Activated CD4-positive, CD25-positive, alpha-beta regulatory T cell treated with anti-CD3 and anti-CD28 coated beads, Interleukin-2, amount 50 U/mL, for 24 hours (primary cell): ENCODE measurements at places on chromosomes 1 and 21.

DNA sequence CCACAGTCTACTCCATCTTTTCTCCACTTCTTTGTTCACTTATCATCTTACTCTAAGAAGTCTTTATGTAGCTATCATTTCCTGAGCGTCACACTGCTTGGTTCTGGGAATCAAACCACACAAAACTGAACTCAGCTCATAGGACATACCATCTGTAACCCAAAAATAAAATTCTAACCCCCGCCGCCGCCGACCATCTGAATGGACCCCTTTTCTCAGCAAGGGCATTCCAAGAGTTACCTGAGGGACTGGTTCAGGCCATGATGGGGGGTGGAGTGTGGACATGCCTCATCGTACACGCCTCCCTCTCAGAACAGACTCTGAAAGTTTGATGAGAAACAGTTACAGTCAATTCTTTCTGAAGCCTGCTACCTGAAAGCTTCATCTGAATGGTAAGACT is 12.6 kb upstream of the CHI3L2 start:
- ATAC-seq: peak; percentile 39

DNA sequence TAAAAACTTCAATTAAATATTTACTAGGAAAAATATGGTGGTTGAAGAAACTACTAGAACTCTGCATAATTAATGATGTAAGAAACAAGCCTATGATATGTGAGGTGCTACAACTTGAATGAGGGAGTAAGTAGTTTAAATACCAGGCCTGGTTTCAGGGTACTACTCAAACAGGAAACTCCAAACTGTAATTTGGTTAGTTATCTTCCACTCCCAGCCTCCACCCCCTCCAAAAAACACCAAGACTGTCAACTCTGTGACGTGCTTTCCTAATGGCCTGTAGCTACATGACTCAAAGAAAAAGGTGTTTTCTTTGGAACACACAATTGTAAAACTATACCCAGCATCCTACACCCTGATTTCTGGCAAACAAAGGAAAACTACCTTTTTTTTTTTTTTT is 55.9 kb upstream of the RCC1 start:
- ATAC-seq: peak; percentile 94

- no peak for ATAC-seq
These were observed 90.7 kb downstream of the ZNF281 start for GRCh38 chr1:200319148-200319547.

- no peak for ATAC-seq
These were observed 459.7 kb downstream of the KIF26B start for GRCh38 chr1:245614476-245614875.

DNA sequence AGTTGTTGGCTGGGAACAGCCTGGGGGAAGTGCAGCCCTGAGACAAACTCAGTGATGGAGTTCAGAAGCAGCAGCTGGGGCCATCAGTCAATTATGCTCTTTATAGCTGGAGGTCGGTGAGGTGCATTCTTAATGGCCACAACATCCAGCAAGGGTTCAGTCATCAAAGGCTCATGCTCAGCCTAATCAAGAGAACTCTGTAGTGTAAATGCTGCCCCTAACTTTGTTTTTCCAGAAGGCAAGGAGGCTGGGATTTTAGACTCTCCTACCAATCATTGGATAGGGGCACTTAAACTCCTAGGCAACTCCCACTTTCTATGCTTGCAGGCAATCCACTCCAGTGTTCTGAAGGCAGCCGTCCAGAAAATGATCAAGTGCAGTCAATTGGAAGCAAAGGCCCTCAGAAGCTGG is 15.0 kb upstream of the RGS4 start:
- no peak for ATAC-seq

DNA sequence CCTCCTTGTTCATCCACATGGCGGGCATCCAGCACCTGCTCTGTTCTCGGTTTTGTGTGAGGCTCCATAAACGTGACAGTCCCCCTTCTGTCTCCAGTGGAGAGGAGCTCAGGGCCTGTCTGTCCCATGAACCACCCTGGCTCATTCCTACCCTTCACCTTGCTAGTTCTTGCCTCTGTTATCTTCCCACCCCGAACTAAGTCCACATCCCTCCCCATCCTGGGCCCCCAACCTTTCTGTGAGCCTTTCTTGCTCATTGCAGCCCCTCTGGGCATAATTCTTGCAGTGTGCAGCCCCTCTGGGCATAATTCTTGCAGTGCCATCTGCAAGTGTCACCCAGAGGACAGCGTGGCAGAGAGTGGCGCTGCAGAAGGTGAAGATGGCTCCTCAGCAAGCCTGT is 216.7 kb upstream of the TMEM51 start:
- ATAC-seq: no peak
